ENCODE measurements at places on chromosomes 3 and 15.

DNA sequence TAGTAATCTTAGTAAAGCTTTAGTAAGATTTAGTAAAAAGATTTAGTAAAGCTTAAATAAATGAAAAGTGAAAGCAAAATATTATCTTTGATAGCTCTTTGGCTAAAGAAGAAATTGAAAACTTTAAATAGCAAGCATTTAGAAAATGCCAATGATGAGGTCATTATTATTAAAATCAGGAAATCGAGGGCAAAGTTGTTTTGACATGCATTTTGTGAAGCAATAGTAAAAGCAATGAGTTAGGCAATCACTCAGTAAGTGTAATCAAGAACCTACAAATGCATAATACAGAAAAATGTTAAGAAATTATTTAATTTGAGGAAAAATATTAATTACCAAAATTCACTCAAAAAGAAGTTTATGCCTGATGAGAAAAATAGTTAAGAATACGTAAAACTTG is 280.3 kb upstream of the MME start:
- no peak for DNase-seq
- H3K4me3 ChIP-seq, result no peak overlapping the region
- H3K36me3 ChIP-seq, result no peaks in the 10 kb centered on the region
- no peak overlapping the region for H3K27ac ChIP-seq

DNA sequence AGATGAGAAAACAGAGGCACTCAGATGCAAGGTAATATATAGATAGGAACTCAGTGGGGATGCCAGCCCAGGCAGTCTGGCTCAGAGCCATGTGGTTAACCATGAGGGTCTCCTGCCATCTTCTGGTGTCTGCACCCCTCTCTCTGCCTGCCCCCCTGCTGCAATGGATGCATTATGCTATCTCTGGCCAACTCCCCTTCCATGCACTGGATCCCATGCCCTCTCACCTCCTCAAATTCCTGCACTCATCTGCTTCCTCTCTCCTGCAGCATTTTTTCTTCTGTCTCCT is 163.2 kb downstream of the STT3B start:
- H3K27me3 ChIP-seq, result no peaks in the 10 kb centered on the region
- no peak for DNase-seq
- no peaks in the 10 kb centered on the region for H3K4me1 ChIP-seq
- H3K36me3 ChIP-seq, result no peaks in the 10 kb centered on the region
- H3K4me3 ChIP-seq, result no peak overlapping the region

DNA sequence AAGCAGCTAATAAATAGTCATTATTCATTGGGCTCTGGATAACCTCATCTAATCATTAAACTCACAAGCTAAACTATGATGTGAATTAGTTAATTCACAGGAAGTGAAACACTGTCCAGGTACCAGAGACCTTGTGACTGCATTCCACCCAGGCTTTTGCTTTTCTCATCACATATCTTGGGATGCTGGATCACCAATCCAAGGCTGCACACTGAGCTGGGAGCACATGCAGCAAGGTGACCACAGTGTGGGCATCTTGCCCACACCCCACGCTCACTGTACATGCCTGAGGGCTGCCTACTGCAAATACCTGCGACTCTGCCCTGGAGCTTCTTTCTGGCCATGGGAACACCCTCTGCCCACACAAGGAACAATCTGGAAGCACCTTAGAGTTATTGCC is 40.6 kb upstream of the TNFAIP8L3 start:
- H3K27me3 ChIP-seq, result no peaks in the 10 kb centered on the region
- H3K27ac ChIP-seq, result no peak overlapping the region
- no peak for DNase-seq
- no peak overlapping the region for H3K4me3 ChIP-seq
- H3K4me1 ChIP-seq, result no peaks in the 10 kb centered on the region

- H3K27ac ChIP-seq, result peak overlapping the region; percentile 96
- DNase-seq, result no peak
Measured at GRCh38 chr15:62163397-62164013, 1.6 kb downstream of the C2CD4B start.

GRCh38 chr3:149992416-149993058 is 21.8 kb upstream of the PFN2 start:
- no peaks in the 10 kb centered on the region for H3K36me3 ChIP-seq
- no peak overlapping the region for H3K4me3 ChIP-seq
- no peaks in the 10 kb centered on the region for H3K4me1 ChIP-seq
- no peak overlapping the region for H3K27ac ChIP-seq

GRCh38 chr3:112858410-112859069 is 11.9 kb upstream of the CD200R1L start:
- H3K4me1 ChIP-seq, result no peaks in the 10 kb centered on the region
- no peak overlapping the region for H3K4me3 ChIP-seq
- DNase-seq, result no peak
- no peaks in the 10 kb centered on the region for H3K27me3 ChIP-seq
- H3K27ac ChIP-seq, result no peak overlapping the region

GRCh38 chr3:12415014-12415680 is 69.1 kb upstream of the TSEN2 start:
- no peak overlapping the region for H3K27ac ChIP-seq
- H3K27me3 ChIP-seq, result no peaks in the 10 kb centered on the region
- no peak for DNase-seq

- H3K4me1 ChIP-seq, result no peaks in the 10 kb centered on the region
- DNase-seq, result no peak
- no peak overlapping the region for H3K4me3 ChIP-seq
- no peaks in the 10 kb centered on the region for H3K27me3 ChIP-seq
Measured at GRCh38 chr15:59150185-59150584, 45.2 kb downstream of the CCNB2 start.

GRCh38 chr3:14404631-14405359 is 2.4 kb downstream of the SLC6A6 start:
- no peak overlapping the region for H3K27ac ChIP-seq
- no peaks in the 10 kb centered on the region for H3K36me3 ChIP-seq
- H3K27me3 ChIP-seq, result peaks cover 4% of the 10 kb centered on the region
- H3K4me3 ChIP-seq, result no peak overlapping the region

DNA sequence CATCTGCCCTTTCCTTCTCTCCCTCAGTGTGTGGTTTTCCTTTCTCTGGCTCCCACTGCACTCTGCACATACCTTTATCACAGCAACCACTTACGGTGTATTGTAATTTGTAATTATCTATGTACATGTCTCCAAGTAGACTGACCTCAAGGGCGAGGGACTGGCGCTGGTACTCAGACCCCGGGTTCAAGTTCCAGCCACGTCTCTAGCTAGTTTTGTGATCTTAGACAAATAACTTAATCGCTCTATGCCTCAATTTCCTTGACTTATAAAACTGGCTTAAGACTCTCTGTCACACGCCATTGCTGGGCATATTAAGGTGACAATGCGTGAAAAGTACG is 607 bp upstream of the SENP2 start:
- H3K27me3 ChIP-seq, result no peaks in the 10 kb centered on the region
- H3K4me1 ChIP-seq, result peaks cover 9% of the 10 kb centered on the region
- no peaks in the 10 kb centered on the region for H3K36me3 ChIP-seq
- no peak for DNase-seq

- H3K4me3 ChIP-seq, result no peak overlapping the region
- no peak overlapping the region for H3K27ac ChIP-seq
- DNase-seq, result no peak
- no peaks in the 10 kb centered on the region for H3K4me1 ChIP-seq
- H3K36me3 ChIP-seq, result no peaks in the 10 kb centered on the region
Measured at GRCh38 chr15:48533982-48534381, 111.5 kb downstream of the FBN1 start.

GRCh38 chr3:122443090-122443489 is 27.2 kb upstream of the WDR5B start:
- peaks cover 3% of the 10 kb centered on the region for H3K36me3 ChIP-seq
- H3K27me3 ChIP-seq, result no peaks in the 10 kb centered on the region
- no peaks in the 10 kb centered on the region for H3K4me1 ChIP-seq
- no peak overlapping the region for H3K4me3 ChIP-seq
- no peak for DNase-seq

DNA sequence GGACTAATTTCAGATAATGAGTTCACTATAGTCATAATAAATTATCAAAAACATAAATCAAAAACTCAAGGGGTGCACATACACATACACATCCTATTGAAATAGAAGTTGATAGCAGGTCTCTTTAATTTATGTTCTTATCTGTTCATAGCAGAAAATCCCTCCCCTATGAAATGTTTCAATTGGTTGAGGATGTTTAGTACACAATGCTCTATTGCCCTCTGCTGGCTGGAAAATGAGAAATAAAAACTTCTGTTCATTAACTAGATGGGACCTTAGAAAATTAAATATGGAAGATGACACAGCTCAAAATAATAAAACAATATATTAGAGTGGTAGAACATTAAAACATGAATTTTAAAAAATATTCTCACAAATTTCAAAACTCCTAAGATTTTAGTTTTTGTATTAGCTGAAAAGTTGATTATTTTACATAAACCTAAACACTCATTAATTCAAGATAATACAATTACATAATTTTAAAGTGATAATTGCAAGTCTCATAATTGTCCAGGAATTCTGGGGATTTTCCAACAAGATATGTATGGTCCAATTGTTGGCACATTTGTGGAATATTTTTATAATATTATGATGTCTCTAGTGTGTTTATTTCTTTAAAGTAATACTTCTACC is 735.0 kb downstream of the ROBO1 start:
- no peak overlapping the region for H3K4me3 ChIP-seq
- no peak for DNase-seq
- H3K4me1 ChIP-seq, result no peaks in the 10 kb centered on the region
- H3K27me3 ChIP-seq, result no peaks in the 10 kb centered on the region

GRCh38 chr3:49602049-49602554 is 47.8 kb downstream of the BSN start:
- H3K27ac ChIP-seq, result no peak overlapping the region

DNA sequence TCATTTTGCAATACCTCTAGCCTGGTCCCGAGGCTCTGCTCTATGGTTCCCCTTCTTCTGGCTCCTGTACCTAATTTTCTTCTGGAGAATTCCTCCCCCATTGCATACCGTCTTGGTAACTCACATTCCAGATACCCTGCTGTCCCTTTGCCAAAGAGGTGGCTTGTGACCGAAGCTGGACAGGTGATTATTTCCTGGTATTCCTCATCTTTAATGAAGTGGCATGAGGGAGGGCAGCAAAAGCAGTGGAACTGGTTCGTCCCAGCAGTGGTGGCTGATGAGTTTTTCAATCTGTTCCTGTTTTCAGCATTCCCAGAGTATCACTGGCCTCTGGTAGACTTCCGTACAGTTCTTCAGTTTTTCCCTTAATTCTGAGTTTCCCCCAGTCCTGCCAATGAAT is 186.2 kb upstream of the CADPS start:
- DNase-seq, result no peak
- no peaks in the 10 kb centered on the region for H3K36me3 ChIP-seq
- H3K4me1 ChIP-seq, result no peaks in the 10 kb centered on the region
- no peak overlapping the region for H3K27ac ChIP-seq

DNA sequence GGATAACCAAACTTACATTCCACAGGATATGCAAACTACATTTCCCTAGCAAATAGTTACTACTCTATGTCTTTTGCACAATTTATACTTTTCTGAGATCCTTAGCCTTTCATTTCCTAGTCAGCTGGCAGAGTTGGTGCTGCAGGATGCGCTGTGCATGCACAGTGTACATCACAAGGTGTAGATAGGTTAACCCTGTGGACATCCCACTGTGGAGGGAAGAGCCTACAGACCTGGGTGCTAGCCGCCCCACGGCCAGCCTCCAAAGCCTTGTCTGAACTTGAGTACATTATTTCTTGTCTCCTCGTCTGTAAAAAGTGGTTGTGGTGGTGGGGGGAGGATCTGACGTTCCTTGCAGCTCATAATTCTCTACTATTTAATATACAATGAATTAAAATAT is 3.5 kb downstream of the TNFSF10 start:
- no peak for DNase-seq
- no peaks in the 10 kb centered on the region for H3K36me3 ChIP-seq
- peaks cover 57% of the 10 kb centered on the region for H3K4me1 ChIP-seq
- H3K27ac ChIP-seq, result no peak overlapping the region
- H3K27me3 ChIP-seq, result no peaks in the 10 kb centered on the region
- peak overlapping the region; percentile 63 for H3K4me3 ChIP-seq

- no peak for DNase-seq
- no peaks in the 10 kb centered on the region for H3K27me3 ChIP-seq
- no peak overlapping the region for H3K4me3 ChIP-seq
- H3K27ac ChIP-seq, result no peak overlapping the region
- no peaks in the 10 kb centered on the region for H3K36me3 ChIP-seq
- peaks cover 6% of the 10 kb centered on the region for H3K4me1 ChIP-seq
Measured at GRCh38 chr15:22949074-22949547, 31.1 kb downstream of the CYFIP1 start.

- peak; percentile 87 for DNase-seq
- H3K4me1 ChIP-seq, result no peaks in the 10 kb centered on the region
- H3K27ac ChIP-seq, result no peak overlapping the region
- H3K36me3 ChIP-seq, result no peaks in the 10 kb centered on the region
Measured at GRCh38 chr3:31704591-31705179, 172.0 kb downstream of the STT3B start.

GRCh38 chr3:188558343-188559071 is 404.6 kb downstream of the LPP start:
- H3K27me3 ChIP-seq, result no peaks in the 10 kb centered on the region
- H3K36me3 ChIP-seq, result no peaks in the 10 kb centered on the region
- H3K4me3 ChIP-seq, result no peak overlapping the region
- H3K4me1 ChIP-seq, result no peaks in the 10 kb centered on the region

- H3K4me1 ChIP-seq, result no peaks in the 10 kb centered on the region
- no peaks in the 10 kb centered on the region for H3K27me3 ChIP-seq
- no peaks in the 10 kb centered on the region for H3K36me3 ChIP-seq
- DNase-seq, result no peak
- no peak overlapping the region for H3K4me3 ChIP-seq
Measured at GRCh38 chr3:97674461-97674860, 90.1 kb upstream of the ARL6 start.

- H3K36me3 ChIP-seq, result no peaks in the 10 kb centered on the region
- no peaks in the 10 kb centered on the region for H3K4me1 ChIP-seq
Measured at GRCh38 chr3:111915905-111916304, 56.8 kb downstream of the PHLDB2 start.

DNA sequence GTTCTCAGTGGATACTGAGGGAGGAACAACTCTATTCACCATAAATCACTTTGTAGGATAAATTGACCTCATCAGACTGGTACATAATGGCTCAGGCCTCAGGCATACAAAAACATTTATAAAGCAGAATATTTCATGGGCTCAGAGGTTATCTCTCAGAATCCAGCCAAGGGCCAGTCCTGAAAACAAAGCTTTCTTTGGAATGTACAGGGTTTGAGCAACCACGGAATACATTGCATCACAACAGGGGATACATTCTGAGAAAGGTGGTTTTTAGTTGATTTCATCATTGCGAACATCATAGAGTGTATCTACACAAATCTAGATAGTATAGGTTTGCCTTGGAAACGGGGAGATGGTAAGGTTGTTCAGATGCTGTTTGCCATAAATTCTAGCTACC is 33.4 kb upstream of the CTDSPL2 start:
- no peaks in the 10 kb centered on the region for H3K27me3 ChIP-seq
- no peaks in the 10 kb centered on the region for H3K4me1 ChIP-seq
- no peaks in the 10 kb centered on the region for H3K36me3 ChIP-seq
- no peak overlapping the region for H3K4me3 ChIP-seq
- no peak overlapping the region for H3K27ac ChIP-seq
- DNase-seq, result no peak
